ENCODE measurements at places on chromosomes 1 and 21.

GRCh38 chr1:113519556-113519955, 129.2 kb downstream of the MAGI3 start:
- no peak for DNase-seq

DNA sequence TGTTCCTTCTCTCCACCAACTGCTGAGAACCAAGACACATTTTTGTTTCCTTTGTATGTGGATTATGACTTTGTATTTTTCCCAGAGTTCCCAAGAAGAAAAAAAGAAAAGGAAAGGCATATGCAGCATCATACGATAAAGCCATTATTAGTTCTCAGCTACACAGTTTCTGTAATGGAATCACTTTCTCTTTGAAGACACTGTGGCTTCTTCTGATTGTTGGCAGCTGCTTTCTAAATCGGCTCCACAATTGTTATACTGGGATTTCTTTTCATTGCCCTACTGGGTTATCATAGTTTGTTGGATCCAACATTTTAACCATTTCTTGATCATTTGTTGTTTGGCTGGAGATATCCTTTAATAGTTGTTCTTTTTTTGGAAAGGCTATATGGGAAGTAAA, 89.5 kb upstream of the HIVEP3 start:
- DNase-seq, result no peak

DNA sequence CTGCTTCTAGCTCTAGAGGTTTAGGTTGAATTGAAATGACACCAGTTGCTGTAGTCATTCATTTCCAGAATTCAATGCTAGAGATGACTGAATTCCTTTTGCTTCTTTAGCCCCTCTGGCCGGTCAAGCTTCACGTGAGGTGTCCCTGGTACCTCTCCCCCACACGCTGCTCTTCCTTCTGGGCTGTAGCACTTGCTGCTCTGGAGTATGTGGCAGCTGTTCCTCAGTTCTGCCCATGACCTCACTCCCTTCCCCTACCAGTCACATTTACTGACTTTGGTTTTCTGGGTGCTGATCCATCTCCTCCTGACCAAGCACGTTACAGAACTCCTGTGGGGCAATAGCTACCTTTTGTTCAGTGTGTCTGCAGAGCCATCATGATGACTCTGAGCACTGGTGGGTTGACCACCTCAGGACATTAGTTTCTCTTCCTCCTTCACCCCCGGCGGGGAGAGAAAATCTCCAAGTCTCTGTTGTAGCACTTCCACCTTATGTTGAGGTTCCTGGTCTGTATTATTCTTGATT, 128.1 kb downstream of the HHAT start:
- DNase-seq, result no peak

- DNase-seq, result no peak
These were observed 11.6 kb downstream of the LMNA start for GRCh38 chr1:156126043-156126629.

- DNase-seq, result no peak
These were observed 2.5 kb downstream of the PPT1 start for GRCh38 chr1:40094466-40095110.

DNA sequence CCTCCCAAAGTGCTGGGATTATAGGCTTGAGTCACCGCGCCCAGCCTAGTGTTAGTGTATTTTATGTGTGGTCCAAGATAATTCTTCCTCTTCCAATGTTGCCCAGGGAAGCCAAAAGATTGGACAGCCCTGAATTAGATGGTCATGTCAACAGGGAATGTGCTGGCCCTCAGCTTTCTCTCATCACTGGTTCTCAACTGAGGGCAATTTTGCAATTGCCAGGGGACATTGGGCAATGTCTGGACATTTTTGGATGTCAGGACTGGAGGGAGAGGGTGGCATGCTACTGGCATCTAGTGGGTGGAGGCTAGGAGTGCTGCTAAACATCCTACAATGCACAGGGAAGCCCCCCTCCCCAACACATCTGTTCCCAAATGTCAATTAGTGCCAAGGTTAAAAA, 95.0 kb downstream of the LAMC2 start:
- no peak for DNase-seq

DNA sequence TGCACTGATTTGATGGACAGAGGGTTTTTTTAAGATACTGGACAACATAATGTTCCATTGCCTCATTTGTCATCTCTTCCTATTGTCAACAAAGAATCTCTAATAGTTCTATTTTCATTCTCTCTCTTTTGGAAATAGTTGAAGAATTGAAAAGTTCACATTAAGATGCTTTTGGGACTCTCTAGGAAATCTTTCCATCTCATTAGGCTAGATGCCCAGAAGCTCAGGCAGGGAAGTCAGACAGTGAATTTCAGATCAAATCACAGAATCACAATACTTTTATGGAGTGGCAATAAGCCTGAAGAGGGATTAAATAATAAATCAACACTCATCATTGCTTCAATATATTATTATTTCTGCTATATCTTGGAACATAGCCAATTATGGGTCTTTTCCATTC, 29.2 kb downstream of the NEGR1 start:
- DNase-seq, result no peak

GRCh38 chr1:36585569-36586548, 103.1 kb upstream of the CSF3R start:
- DNase-seq, result no peak

- DNase-seq, result no peak
These were observed 149.2 kb downstream of the CACNA1E start for GRCh38 chr1:181632492-181632891.

GRCh38 chr21:28235169-28235895, 757.3 kb downstream of the LTN1 start:
- no peak for DNase-seq

- no peak for DNase-seq
These were observed 22.4 kb downstream of the VTCN1 start for GRCh38 chr1:117188170-117188815.

DNA sequence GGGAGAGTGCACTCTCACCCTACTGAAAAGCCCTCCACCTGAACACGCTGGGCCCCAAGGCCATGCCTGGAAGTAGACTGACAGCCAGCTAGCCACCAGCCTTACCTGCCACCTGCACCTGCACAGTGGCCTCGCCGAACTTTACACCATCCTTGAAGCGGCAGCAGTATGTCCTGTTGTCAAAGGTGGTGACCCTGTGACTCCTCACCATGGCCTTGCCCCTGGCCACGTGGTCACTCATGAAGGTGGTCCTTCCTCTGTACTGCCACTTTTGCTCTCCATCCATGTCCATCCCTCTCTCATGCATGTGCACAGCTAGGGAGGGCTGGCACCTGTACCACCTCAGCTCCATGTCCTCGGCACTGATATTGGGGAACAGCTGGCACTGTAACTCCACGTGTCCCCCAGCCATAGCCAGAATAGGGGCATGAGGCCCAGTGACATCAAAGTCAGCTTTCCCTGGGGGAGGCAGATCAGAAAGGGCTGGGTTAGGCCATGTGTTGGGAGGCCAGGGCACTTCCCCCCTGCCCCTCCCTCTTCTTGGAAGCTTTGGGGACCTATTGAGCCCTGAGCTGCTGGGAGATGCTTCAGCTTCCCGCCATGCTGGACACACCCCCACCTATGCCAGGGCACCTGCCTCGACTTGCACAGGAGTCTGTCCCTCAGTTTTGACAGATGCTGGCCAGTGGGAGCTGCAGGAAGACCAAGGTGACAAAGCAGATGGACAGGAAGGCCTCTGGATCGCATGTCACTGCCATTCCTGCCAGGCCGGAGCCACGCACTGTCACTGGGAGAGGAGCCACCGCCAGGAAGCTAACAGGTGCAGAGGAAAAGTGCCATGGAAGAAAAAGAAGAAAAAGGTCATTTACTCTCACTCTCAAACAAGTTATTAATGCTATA, 24.6 kb downstream of the RNF187 start:
- DNase-seq, result no peak

GRCh38 chr21:44462086-44462833, 7.0 kb downstream of the LRRC3 start:
- no peak for DNase-seq

- DNase-seq, result no peak
These were observed 119.4 kb downstream of the PRDM16 start for GRCh38 chr1:3188150-3188971.

GRCh38 chr1:240404286-240404685, 207.7 kb downstream of the GREM2 start:
- no peak for DNase-seq

DNA sequence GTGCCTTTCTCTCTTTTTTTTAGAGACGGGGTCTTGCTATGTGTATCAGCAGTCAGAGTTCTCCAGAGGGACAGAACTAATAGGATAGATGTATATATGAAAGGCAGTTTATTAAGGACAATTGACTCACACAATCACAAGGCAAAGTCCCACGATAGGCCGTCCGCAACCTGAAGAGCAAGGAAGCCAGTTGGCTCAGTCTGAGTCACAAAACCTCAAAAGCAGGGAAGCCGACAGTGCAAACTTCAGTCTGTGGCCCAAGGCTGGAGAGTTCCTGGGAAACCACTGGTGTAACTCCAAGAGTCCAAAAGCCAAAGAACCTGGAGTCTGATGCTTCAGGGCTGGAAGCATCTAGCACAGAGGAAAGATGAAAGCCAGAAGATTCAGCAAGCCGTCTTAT, 16.3 kb upstream of the H3-3A start:
- no peak for DNase-seq

- no peak for DNase-seq
These were observed 52.7 kb upstream of the SERBP1 start for GRCh38 chr1:67482733-67483482.

GRCh38 chr1:205916541-205916940, 26.7 kb downstream of the SLC26A9 start:
- DNase-seq, result no peak

DNA sequence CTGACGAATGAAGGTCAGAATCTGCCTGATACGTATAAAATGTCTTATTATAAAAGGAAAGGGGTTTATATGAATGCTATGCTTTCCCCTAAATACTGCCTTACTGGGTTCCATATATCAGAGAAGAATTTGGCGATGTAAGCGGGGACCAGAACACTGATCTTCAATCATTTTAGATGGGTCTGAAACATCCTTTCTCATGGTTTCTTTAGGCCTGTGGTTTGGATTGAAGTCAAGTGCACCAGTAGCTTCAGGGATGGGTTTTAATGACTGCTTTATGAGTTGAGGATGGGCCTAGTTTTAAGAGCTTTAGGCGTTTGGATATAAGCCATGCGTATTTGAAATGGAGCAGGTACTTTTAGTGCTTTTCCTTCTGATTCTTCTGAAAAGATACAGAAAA, 6.9 kb downstream of the FMN2 start:
- DNase-seq, result no peak

DNA sequence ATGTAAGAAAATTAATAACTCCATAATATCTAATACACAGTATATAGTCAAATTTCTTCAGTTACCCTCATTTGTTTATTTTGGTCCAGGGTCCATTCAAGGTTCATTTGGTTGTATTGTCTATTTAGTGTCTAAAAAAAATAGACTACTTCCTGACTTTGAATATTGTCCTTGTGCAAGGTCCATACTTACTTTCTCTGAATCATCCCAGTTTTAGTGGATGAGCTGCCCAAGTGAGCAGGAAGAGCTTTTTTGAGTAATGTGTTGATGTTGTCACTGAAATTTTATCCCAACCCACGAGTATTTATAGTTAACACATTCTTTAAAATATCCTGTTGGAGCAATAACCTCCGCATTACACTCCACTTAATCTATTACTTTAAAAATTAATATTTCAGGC, 45.6 kb upstream of the FASLG start:
- no peak for DNase-seq

GRCh38 chr1:165845992-165846748, 18.8 kb downstream of the UCK2 start:
- no peak for DNase-seq

Data from NK-92 treated with Interleukin-12 subunit alpha and Interleukin-12 subunit beta, amount 100 ng/mL, for 24 hours (cell line).